ENCODE measurements at places on chromosomes 3 and 15.
A peak's percentile ranks its signal among the peaks of the same experiment; 100 is the strongest.

DNA sequence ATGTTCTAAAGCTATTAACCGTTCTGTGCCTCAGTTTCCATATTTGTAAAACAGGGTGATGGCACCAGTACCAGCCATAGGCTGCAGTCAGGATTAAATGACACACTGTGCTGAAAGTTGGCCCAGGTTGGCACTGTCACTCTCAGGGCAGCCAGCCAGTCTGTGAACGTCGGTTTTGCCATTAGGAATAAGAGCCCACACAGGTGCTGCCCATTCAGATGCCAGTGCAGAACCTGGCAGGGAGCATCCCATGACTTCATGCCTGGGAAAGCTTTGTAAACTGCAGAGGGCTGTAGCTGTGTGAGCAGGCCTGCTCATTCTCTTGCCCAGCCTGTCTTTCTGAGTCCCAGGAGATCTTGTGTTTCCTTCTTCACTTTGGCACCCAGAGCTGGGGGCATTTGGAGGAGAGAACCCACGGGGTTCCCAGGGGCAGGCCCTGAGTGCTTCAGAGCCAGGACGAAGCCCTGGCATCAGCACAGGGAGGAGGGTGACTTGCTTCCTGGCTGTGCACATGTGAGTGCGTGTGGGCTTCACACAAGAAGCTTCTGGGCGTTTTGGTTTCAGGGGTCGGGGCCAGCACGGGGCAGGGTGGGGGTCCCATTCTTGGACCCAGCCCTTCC is 46.9 kb downstream of the ZNF710 start:
- no peak for DNase-seq

- DNase-seq = no peak
Observed at GRCh38 chr3:129014148-129014547, 13.0 kb downstream of the EFCC1 start.

DNA sequence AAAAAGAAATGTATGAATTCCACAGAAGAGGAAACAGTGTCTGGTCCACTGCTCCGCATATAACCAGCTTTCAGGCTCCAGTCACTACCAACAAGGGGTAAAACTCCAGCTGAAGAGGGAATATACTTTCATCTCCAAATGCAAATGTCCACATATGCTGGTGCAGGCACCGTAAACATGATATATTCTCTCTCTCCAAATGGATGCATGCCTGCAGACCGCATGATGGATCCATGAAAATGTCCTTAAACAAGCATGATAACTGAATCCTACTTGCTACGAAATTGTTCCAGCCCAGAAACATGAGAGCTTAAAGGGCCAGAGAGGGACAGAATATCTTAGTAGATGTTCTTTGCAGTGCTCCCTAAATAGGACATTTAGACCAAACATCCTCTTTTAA is 150.3 kb upstream of the FEZF2 start:
- no peak for DNase-seq

DNA sequence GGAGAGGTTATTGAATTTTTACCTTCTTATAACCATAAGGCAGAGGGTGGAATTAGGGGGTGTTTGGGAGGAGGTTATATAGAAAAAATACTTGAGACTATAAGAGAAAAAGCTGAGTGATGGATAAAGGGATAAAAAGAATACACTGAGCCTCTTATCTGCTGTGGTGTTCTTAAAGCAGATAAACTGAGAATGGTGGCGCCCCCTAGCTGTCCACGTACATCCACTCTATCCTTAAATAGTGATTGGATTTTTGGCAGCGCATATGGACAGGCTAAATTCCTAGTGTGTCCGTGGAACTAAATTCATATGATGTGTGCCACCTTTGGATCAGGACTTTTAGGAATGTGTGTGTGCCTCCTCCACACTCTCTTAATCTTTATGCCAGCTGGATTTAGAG is 121.1 kb downstream of the OXSM start:
- DNase-seq = no peak

- DNase-seq = peak; percentile 64
Observed at GRCh38 chr15:70833861-70834765, 19.8 kb downstream of the LARP6 start.

All from islet precursor cell (in vitro differentiated cells).